ENCODE measurements at places on chromosomes 2 and 18. TPM values are rescaled to one million over a fixed set of nuclear protein-coding genes. Genes with fewer than 3 reads are reported as not detected.

DNA sequence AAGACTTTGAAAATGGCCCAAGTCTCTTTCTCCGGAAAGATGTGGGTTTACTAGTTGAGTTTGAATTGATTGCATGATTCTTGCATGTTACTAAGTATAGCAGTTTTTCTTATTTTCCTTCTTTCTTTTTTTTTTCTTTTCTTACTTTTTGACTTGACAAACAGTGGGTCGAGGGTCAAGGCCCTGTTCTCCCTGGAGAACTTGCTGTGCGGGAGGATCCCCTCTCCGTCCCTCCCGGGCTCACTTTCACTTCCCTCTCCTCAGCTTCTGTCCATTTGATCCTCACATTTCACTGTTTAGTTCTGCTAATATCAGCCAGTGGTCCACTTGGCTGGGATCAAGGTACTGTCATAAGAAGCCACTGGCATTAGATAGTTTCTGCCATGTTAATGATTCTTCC, 767.4 kb downstream of the TDRD15 start:
- no peak overlapping the region for H3K27ac ChIP-seq
- peaks cover 47% of the 10 kb centered on the region for H3K27me3 ChIP-seq
- no peak for DNase-seq
- no peak overlapping the region for H3K4me3 ChIP-seq
- H3K36me3 ChIP-seq: no peaks in the 10 kb centered on the region

- H3K4me1 ChIP-seq: no peaks in the 10 kb centered on the region
- no peak overlapping the region for H3K4me3 ChIP-seq
- H3K27me3 ChIP-seq: peaks cover 67% of the 10 kb centered on the region
- no peak for DNase-seq
- no peak overlapping the region for H3K27ac ChIP-seq
Measured at GRCh38 chr2:2148776-2149175, 182.3 kb downstream of the MYT1L start.

DNA sequence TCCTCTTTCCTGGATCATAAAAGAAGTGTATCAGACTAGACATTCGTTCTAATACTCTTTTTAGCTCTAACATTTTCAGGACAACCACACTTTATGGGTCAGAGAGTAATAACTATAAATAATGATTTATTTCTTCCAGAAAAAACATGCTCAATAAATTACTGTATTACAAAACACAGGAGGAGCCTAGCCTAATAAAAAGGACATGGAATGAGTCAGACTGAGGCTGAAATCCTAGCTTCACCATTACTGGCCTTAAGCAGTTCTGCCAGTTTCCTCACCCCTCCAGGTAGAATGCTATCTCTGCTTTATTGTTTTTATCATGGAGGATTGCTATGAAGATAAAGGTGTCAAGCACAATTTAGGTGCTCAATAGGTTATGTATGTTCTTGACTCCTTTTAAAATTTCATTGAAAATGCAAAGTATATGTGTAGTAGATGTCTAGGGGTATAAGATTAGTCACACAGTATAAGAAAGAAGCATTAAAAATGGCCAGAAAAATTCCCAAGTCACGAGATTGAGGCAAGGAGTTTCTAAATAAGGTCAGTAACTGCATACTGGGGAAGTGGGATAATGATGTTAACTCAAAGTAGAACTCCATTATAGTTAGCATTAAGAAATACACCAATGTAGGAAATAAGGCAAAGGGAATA, 105.5 kb upstream of the NEUROD1 start:
- H3K27me3 ChIP-seq: no peaks in the 10 kb centered on the region
- H3K4me1 ChIP-seq: peaks cover 77% of the 10 kb centered on the region
- peaks cover 4% of the 10 kb centered on the region for H3K36me3 ChIP-seq
- H3K27ac ChIP-seq: peak overlapping the region; percentile 66
- peak; percentile 96 for DNase-seq

DNA sequence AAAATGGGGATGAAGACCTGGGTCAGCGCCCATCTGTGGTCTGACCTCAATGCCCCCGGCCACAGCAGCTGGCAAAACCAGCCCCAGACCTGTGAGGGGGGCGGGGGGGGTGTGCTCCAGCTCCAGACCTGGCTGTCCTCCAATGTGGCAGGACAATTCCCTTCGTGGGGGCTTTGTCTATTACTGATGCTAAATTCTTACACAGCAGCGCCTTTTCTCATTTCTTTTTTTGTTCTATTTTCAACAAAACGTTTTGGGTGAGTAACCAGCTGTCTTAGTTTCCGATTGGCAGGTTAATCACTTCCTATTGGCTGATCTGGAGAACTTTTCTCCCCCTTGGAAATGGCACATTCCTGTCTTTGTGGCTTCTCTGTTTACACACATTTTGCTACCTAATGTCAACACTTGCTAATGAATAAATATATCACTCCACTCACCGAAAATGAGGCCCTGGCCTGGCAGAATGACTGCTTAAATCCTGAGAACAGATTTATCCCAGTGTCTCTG, 4.4 kb downstream of the SMAD7 start:
- peak overlapping the region; percentile 20 for H3K27ac ChIP-seq
- H3K27me3 ChIP-seq: no peaks in the 10 kb centered on the region
- peaks cover 66% of the 10 kb centered on the region for H3K4me1 ChIP-seq

DNA sequence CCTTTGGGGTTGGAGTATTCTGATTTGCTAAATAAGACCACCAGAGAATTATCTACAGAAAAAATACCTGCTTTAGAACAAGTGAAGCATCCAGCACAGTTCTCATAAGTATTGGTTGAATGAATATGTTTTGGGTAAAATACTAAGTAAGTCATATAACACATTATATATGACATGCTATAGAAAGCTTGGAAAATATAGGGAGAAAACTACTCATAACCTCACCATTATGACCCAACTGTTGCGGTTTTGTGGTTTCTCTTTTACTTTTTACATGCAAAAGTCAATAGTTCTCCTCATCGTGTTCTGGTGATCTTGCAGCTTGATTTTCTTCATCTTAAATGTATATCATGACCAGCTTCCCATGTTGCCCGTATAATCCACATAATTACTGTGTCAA, 66.2 kb downstream of the DIPK1C start:
- no peak overlapping the region for H3K27ac ChIP-seq
- no peaks in the 10 kb centered on the region for H3K4me1 ChIP-seq
- no peak for DNase-seq
- H3K4me3 ChIP-seq: no peak overlapping the region
- H3K27me3 ChIP-seq: peaks cover 98% of the 10 kb centered on the region

GRCh38 chr2:206004004-206004693, 81.8 kb downstream of the INO80D start:
- no peaks in the 10 kb centered on the region for H3K36me3 ChIP-seq
- no peak overlapping the region for H3K4me3 ChIP-seq
- H3K4me1 ChIP-seq: no peaks in the 10 kb centered on the region
- no peaks in the 10 kb centered on the region for H3K27me3 ChIP-seq
- DNase-seq: no peak

GRCh38 chr18:70981400-70982140, 692.7 kb downstream of the SOCS6 start:
- H3K36me3 ChIP-seq: no peaks in the 10 kb centered on the region
- no peaks in the 10 kb centered on the region for H3K27me3 ChIP-seq
- H3K4me3 ChIP-seq: no peak overlapping the region
- DNase-seq: peak; percentile 8
- H3K27ac ChIP-seq: no peak overlapping the region

DNA sequence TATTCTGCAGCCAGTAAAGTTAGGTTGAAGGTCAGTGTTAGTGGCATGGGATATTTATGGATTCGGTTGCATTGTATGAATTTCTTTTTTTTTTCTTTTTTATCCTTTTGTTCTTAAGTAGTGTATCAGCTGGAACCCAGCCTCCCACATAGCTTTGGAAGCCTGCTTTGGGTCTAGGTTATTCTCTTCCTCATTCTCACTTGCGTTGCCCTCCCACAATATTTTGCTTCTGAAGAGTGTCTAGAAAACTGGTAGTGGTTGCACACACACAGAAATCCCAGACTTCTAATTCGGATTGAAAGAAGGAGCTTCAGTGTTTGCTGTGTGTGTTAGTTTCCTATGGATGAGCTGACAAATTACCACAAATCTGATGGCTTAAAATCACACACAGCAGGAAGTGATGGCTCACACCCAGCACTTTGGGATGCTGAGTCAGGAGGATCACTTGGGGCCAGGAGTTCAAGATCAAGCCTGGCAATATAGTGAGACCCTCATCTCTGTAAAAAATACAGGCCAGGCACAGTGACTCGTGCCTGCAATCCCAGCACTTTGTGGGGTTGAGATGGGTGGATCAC, 104.8 kb downstream of the ARL4C start:
- no peak overlapping the region for H3K27ac ChIP-seq
- H3K4me1 ChIP-seq: no peaks in the 10 kb centered on the region
- H3K27me3 ChIP-seq: no peaks in the 10 kb centered on the region
- no peak for DNase-seq
- no peak overlapping the region for H3K4me3 ChIP-seq

GRCh38 chr2:233037078-233037477, 4.6 kb downstream of the NEU2 start:
- peaks cover 48% of the 10 kb centered on the region for H3K4me1 ChIP-seq
- H3K27ac ChIP-seq: peak overlapping the region; percentile 50
- no peaks in the 10 kb centered on the region for H3K36me3 ChIP-seq
- no peaks in the 10 kb centered on the region for H3K27me3 ChIP-seq
- peak; percentile 74 for DNase-seq

GRCh38 chr2:146820672-146821071, 1024.2 kb upstream of the ACVR2A start:
- DNase-seq: no peak
- H3K27ac ChIP-seq: no peak overlapping the region
- no peaks in the 10 kb centered on the region for H3K4me1 ChIP-seq
- no peaks in the 10 kb centered on the region for H3K27me3 ChIP-seq
- H3K36me3 ChIP-seq: no peaks in the 10 kb centered on the region
- H3K4me3 ChIP-seq: no peak overlapping the region

- H3K4me3 ChIP-seq: no peak overlapping the region
- H3K4me1 ChIP-seq: no peaks in the 10 kb centered on the region
- no peaks in the 10 kb centered on the region for H3K27me3 ChIP-seq
Measured at GRCh38 chr18:3692691-3693090, 242.7 kb downstream of the TGIF1 start.

DNA sequence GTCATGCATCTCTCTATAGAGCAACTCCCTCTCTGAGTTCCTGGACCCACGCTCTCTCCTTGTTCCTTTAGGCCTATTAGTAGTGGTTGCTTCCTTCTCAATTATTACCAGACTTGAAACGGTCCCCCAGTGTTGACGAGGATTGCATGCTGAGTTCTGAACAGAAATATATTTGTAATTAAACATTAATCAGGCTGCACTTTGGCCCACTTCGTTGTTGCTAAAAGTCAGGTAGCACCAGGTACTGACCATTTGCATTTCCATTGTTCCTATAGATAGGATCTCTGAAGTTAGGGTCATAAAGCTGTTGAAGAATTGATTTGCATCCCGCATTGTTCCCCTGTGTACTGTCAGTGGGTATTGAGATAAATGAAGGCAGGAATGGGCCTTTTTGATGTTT, 36.9 kb upstream of the TTR start:
- no peak for DNase-seq
- H3K27me3 ChIP-seq: no peaks in the 10 kb centered on the region

DNA sequence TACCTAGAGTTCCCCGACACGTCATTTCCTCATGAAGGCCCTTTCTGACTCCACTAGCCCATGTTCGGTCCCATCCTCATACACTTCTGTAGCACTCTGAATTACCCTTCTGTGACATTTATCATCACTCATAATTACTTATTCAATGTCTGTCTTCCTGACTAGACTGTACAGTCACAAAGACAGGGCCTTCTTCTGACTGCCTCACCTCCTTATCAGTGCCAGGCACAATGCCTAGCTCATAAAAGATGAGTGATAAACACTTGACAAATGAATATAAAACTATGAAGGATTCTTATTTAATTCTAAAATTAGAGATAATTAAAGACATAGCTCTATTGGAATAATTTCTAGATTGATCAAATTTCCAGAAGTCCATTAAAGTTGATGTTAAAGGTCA, 1.4 kb upstream of the UBXN4 start:
- H3K4me1 ChIP-seq: peaks cover 18% of the 10 kb centered on the region
- H3K27ac ChIP-seq: no peak overlapping the region
- no peaks in the 10 kb centered on the region for H3K36me3 ChIP-seq

DNA sequence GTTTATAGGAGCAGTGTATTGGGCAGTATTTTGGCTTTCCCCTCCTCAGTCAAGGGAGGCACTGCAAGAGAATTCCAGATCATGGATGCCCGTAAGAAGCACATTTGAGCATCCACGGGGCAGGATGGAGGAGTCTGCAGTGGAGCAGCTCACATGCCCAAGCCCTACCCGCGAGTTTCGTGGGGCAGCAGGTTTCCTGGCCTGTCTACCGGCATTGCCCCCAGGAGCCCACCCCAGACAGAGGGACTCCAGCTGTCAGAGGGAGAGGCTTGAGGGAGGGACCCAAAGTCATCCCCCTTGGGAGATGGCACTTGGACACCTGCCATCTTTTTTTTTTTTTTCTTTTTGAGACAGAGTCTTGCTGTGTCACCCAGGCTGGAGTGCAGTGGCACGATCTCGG, 31.3 kb downstream of the TMEM177 start:
- no peaks in the 10 kb centered on the region for H3K4me1 ChIP-seq
- no peak for DNase-seq
- H3K27me3 ChIP-seq: peaks cover 18% of the 10 kb centered on the region
- H3K4me3 ChIP-seq: no peak overlapping the region

DNA sequence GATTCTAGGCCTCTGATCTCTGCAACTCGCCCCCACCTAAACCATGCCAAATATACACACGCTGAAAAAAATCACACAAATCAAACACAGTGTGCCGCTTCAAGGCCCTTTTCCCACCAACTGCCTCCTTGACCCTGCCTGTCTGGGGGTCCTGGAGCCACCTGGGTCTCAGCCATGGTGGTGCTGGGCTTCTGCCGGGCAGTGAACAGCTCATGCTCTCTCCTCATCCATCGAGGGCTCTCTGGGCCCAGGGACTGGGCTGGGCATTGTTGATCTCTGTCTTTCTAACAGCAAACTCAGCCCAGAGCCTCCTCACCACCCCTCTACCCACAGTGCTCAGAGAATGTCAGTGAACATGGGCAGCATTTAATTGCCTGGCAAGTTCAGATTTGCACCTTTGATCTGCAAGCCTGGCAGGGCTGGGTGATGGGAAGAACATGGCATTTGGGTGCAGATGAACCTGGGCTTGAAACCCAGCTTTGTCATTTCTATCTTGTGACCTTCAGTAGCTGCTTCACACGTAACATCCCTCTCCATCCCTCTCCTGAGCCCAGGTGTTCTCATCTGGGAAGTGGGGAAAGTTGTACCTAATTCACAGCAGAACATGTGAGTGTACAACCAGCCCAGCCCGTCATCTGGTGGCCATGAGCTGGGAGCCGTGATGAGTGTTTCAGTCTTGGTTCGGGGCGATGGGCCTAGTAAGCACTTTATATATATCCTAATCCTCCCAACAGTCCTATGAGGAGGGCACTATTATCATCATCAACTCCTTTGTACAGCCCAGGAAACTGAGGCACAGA, 46.1 kb downstream of the SDC1 start:
- no peaks in the 10 kb centered on the region for H3K36me3 ChIP-seq
- H3K27ac ChIP-seq: no peak overlapping the region
- DNase-seq: no peak
- H3K4me3 ChIP-seq: no peak overlapping the region

- H3K27ac ChIP-seq: no peak overlapping the region
- no peak overlapping the region for H3K4me3 ChIP-seq
- H3K27me3 ChIP-seq: no peaks in the 10 kb centered on the region
- no peak for DNase-seq
Measured at GRCh38 chr18:73777356-73778031, 370.1 kb downstream of the FBXO15 start.

GRCh38 chr2:85012431-85012830, 41.5 kb downstream of the KCMF1 start:
- peaks cover 10% of the 10 kb centered on the region for H3K4me1 ChIP-seq
- no peak for DNase-seq

FAM110C gene
- 21.1 TPM for total RNA-seq

RBKS gene
- 6.8 TPM for total RNA-seq

MC4R gene
- total RNA-seq: not detected

SP140 gene
- total RNA-seq: 0.58 TPM

REG3A gene
- not detected for total RNA-seq

PARD3B gene
- 7.6 TPM for total RNA-seq

SLC66A2 gene
- 24.3 TPM for total RNA-seq

RFTN2 gene
- total RNA-seq: not detected

CRYGC gene
- not detected for total RNA-seq
